ENCODE measurements at places on chromosomes 5 and 9.

DNA sequence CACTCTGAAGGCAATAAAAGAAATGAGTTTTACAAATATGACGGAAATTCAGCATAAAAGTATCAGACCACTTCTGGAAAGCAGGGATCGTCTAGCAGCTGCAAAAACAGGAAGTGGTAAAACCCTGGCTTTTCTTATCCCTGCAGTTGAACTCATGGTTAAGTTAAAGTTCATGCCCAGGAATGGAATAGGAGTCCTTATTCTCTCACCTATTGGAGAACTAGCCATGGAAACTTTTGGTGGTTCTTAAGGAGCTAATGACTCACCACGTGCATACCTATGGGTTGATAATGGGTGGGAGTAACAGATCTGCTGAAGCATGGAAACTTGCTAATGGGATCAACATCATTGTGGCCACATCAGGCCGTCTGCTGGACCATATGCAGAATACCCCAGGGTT is 93.5 kb upstream of the RGMB start:
- no peak overlapping the region for H3K27ac ChIP-seq
- H3K4me3 ChIP-seq: no peak overlapping the region
- no peaks in the 10 kb centered on the region for H3K36me3 ChIP-seq
- H3K4me1 ChIP-seq: no peaks in the 10 kb centered on the region

DNA sequence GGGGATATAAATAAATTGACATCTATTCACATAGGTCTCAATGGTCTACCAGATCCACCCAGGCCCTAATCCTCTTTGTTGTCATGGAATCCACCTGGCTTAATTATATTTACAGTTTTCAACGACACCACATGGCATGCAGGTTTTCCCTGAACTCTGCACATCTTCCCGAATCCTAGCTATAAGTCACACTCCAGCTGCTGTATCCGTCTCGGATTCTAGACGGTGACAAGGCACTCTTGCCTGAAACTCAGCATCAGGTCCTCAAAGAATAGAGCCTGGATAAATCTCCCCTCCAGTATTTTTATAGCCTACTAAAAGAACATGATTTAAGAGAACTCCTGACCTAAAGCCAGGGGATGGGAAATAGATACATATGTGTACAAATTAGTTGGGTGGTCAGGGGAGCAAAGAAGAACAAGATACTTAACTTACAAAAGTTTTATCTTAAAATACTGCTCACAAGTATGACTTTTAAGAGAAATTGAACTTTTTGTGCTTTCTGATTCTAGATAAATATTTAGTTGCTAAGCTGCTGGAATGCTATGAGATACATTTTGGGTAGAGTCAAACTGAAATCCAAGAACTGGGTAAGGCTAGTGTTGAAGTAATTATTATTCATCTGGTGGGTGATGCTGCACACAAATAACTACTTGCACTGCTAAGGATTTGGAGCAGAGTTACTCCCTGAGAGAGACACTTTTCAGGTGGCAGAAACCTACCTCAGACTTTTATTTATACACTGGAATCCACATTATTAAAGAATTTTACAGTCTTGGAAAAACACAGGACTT is 187.3 kb downstream of the EFNA5 start:
- no peaks in the 10 kb centered on the region for H3K36me3 ChIP-seq
- H3K27me3 ChIP-seq: no peaks in the 10 kb centered on the region
- peaks cover 18% of the 10 kb centered on the region for H3K4me1 ChIP-seq
- DNase-seq: no peak
- no peak overlapping the region for H3K27ac ChIP-seq

DNA sequence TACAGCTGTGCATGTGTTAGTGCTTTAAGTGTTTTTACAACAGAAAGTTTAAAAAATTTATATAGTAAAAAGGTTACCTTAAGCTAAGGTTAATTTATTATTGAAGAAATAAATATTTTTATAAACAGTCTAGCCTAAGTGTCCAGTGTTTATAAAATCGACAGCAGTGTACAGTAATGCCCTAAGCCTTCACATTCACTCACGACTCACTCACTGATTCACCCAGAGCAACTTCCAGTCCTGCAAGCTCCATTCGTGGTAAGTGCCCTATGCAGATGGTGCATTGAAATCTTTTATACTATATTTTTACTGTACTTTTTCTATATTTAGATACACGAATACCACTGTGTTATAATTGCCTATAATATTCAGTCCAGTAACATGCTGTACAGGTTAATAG is 159.1 kb downstream of the ROR2 start:
- peaks cover 6% of the 10 kb centered on the region for H3K27me3 ChIP-seq
- H3K4me1 ChIP-seq: peaks cover 1% of the 10 kb centered on the region
- no peak for DNase-seq
- no peaks in the 10 kb centered on the region for H3K36me3 ChIP-seq

DNA sequence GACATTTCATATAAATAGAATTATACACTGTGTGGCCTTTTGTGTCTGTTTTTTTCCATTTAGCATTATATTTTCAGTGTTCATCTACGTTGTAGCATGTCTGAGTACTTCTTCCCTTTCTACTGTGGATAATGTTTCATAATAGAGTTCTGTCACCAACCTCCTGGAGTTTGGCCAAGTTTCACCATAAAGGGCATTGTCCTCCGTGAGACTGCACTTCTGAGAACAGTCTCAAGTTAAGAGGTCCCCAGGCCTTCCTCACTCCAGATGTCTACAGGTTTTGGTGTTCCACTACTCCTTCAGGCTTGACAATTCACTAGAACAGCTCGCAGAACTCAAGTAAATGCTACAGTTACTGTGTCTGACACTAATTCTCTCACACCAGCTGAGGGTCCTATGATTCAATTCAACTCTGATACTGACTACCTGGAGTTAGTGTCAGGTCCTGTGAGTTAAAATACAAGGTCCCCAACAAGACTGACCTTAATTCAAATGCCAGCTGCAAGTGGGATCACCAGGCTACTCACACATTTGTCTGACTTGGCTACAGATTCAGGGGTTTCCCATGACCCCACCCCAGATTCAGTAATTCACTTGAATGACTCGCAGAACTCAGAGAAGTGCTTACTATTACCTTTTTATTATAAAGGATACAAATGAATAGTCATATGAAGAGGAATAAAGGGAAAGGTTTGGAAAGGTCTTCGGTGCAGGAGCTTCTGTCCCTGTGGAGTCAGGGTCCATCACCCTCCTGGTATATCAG is 31.1 kb downstream of the SLC35A4 start:
- no peaks in the 10 kb centered on the region for H3K4me1 ChIP-seq
- H3K27me3 ChIP-seq: peaks cover 21% of the 10 kb centered on the region
- DNase-seq: no peak
- H3K4me3 ChIP-seq: no peak overlapping the region
- no peak overlapping the region for H3K27ac ChIP-seq
- no peaks in the 10 kb centered on the region for H3K36me3 ChIP-seq

GRCh38 chr9:81999806-82000205 is 11.2 kb downstream of the SPATA31D1 start:
- H3K4me1 ChIP-seq: no peaks in the 10 kb centered on the region
- DNase-seq: no peak
- no peak overlapping the region for H3K27ac ChIP-seq
- H3K4me3 ChIP-seq: no peak overlapping the region

DNA sequence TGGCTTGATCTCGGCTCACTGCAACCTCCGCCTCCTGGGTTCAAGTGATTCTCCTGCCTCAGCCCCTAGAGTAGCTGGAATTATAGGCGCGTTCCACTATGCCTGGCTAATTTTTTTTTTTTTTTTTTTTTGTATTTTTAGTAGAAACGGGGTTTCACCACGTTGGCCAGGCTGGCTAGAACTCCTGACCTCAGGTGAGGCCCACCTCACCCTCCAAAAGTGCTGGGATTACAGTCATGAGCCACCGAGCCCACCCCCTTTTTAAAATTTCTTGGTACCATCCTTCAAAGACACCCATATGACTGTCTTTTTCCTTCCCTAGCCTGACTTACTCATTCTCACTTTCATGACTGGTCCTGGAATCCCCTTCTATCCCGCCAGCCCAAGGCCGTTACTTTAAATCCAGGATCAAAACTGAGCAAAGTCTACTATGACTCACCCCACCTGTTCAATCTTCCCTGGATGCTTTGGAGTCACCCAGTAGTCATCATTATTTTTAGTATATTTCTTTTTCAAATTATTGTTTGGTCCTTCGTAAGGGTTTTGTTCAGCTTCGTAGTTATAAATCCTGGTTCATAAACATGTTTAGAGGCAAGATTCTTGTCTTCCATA is 1.2 kb upstream of the TBCA start:
- DNase-seq: no peak
- no peak overlapping the region for H3K27ac ChIP-seq
- H3K27me3 ChIP-seq: peaks cover 9% of the 10 kb centered on the region
- peaks cover 13% of the 10 kb centered on the region for H3K36me3 ChIP-seq
- peak overlapping the region; percentile 19 for H3K4me3 ChIP-seq

DNA sequence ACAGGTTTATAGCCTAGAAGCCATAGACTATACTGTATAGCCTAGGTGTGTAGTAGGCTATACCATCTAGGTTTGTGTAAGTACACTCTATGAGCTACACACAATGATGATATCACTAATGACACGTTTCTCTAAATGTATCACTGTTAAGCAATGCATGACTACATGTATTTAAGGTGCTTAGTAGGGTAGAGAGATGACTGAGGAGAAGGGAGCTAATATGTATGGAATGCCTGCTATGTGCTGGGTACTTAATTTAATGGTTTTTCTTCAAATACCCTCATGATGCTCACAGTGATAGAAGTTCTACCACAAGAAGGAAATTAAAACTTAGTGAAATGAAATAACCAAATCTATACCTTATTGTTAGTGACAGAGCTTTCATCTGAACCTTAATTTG is 1785.5 kb downstream of the EFNA5 start:
- no peaks in the 10 kb centered on the region for H3K4me1 ChIP-seq
- H3K27ac ChIP-seq: no peak overlapping the region
- no peaks in the 10 kb centered on the region for H3K27me3 ChIP-seq
- no peak for DNase-seq
- no peaks in the 10 kb centered on the region for H3K36me3 ChIP-seq
- H3K4me3 ChIP-seq: no peak overlapping the region

DNA sequence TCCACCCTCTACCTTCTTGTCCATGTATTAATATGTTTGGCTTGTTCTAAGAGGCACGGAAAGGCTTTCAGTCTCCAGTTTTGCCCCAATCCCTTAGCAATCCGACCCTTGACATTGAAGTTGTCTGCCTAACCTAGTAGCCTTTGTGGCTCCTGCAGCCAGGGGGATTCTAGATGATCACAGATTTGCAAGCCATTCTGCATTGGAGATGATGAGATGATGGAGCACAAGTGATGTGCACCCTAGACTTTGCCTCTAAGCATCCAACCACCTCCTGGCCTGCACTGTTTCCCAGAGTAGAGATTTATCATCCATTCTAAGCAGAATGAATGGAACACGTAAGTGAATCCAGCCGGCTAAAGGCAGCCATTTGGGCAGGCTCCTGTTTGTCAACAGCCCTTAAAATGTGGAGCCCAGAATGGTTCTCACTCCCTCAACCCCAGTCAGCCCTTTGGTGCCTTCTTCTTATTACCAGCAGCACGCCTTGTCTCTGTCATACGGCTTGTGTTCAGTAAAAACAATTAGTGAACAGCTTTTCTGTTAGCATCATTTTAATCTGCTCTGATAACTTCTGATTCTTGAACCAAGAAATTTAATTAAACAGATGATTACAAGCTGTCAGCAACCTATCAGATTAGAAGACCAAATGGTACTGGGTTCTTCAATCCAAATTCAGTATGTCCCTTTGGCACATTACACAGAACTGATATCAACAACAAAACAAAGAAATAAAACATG is 5.7 kb upstream of the TRAF1 start:
- H3K27me3 ChIP-seq: no peaks in the 10 kb centered on the region
- DNase-seq: no peak
- peaks cover 89% of the 10 kb centered on the region for H3K4me1 ChIP-seq
- H3K36me3 ChIP-seq: peaks cover 9% of the 10 kb centered on the region

- H3K27me3 ChIP-seq: no peaks in the 10 kb centered on the region
- no peak overlapping the region for H3K27ac ChIP-seq
- no peak overlapping the region for H3K4me3 ChIP-seq
- DNase-seq: no peak
- H3K4me1 ChIP-seq: no peaks in the 10 kb centered on the region
- H3K36me3 ChIP-seq: no peaks in the 10 kb centered on the region
Observed at GRCh38 chr5:60295423-60295822, 401.9 kb upstream of the PDE4D start.

- H3K27me3 ChIP-seq: no peaks in the 10 kb centered on the region
- DNase-seq: no peak
- H3K36me3 ChIP-seq: no peaks in the 10 kb centered on the region
- no peak overlapping the region for H3K27ac ChIP-seq
- peaks cover 11% of the 10 kb centered on the region for H3K4me1 ChIP-seq
Observed at GRCh38 chr9:137382444-137383080, 40.4 kb downstream of the EXD3 start.

GRCh38 chr5:147234825-147235635 is at the start of gene STK32A:
TSS of gene STK32A (plus strand) at chr5:147235026. CDS start at chr5:147239635, 4,609 bp downstream.
- H3K4me1 ChIP-seq: no peaks in the 10 kb centered on the region
- DNase-seq: no peak
- no peaks in the 10 kb centered on the region for H3K36me3 ChIP-seq
- no peak within 1 kb of the TSS for H3K27ac ChIP-seq

DNA sequence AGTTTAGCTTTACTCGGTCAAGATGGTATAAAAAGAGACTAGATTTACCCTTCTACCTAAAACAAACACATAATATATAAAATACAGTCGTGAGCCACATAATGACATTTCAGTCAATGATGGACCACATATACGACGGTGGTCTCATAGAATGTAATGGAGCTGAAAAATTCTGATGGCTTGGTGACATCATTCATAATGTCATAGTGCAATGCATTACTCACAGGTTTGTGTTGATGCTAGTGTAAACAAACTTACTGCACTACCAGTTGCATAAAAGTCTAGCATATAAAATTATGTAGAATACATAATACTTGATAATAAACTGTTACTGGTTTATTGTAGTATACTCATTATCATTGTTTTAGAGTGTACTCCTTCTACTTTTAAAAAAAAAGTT is 115.9 kb upstream of the GDNF start:
- H3K4me3 ChIP-seq: no peak overlapping the region
- H3K4me1 ChIP-seq: no peaks in the 10 kb centered on the region
- no peaks in the 10 kb centered on the region for H3K27me3 ChIP-seq
- H3K27ac ChIP-seq: no peak overlapping the region
- no peak for DNase-seq

All from activated naive CD4-positive, alpha-beta T cell treated with anti-CD3 and anti-CD28 coated beads, Interleukin-2, amount 10 ng/mL, durations not matched to agents 7 days and 5 days (primary cell).